ENCODE measurements at places on chromosomes 13 and 19.

GRCh38 chr13:31286930-31287329 lies 87.2 kb downstream of the B3GLCT start:
- no peak for DNase-seq

GRCh38 chr19:42386974-42387707 lies 3.0 kb downstream of the CNFN start:
- no peak for DNase-seq

DNA sequence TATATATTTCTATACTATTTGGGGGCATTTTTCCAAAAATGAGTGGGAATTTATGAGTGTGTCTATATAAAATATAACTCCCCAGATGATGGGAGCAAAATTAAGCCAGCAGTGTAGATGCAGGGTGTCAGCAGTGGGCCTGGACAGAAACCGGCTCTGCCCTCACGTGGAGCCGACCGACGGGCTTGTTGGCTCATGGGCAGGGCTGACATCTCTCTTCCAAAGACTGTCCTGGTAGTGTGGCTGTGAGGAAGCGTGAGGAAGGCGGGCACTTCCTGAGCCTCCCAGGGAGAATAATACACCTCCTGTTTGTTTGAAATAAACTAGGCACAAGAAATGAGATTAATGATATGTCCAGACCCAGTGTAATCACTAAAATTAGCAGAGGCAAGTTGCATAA lies 206.5 kb downstream of the TEX29 start:
- DNase-seq, result no peak

- DNase-seq, result no peak
Measured at GRCh38 chr13:102830646-102831045, 15.2 kb upstream of the ERCC5 start.

DNA sequence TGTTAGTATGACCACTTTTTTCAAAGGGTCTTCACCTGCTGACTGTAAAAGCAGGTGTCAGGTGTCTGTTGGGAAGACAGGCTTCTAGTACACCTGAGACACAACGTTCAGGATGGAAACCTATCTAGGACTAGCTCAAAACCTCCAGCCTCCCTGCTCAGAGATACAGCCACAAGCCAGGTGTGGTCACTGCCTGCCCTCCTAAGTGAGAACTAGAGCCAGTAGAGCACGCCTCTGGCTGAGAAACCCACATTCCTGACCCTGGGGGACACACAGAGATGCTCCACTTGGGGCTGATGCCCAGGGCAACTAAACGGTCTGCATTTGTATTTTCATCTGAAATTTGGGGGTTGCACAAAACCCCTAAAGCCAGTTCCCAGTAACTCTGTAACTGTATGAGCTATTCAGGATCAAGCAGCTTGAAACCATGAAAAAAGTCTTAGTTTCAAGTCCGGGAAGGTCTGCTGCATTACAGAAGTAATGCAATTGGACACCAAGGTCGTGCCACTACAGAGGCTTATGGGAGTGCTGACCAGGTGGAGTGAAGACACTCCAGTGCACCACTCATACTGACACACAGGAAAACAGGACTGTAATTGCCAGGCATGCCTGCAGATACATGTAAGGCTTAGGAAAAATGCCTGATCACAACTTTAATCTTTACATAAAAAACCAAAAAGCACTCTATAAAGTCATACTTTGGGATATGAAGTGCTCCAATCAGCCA lies 27.8 kb downstream of the ANKRD10 start:
- DNase-seq, result no peak

GRCh38 chr19:35109395-35110112 lies 6.1 kb upstream of the FXYD3 start:
- DNase-seq, result no peak

GRCh38 chr13:69468624-69469023 lies 639.0 kb upstream of the ATXN8OS start:
- no peak for DNase-seq

DNA sequence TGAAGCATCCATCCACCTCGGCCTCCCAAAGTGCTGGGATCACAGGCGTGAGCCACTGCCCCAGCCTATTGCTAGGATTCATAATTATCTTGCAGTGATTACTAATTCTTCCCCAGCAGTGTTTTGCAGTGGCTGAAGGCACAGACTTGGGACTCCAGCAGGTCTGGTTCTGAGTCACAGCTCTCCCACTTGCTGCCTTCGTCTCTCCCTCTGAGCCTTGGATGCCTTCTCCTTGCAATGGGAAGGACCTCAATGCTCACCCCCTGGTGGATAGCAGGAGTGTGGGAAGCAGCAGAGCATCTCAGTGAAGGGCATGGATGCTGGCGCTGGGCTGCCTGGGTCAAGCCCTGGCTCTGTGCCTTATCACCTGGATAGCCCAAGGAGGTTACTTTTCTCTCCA lies 37.6 kb upstream of the SHKBP1 start:
- no peak for DNase-seq

- no peak for DNase-seq
Measured at GRCh38 chr13:110479648-110480047, 81.9 kb downstream of the RAB20 start.

Data from HS-27A (cell line).